NCI-H2081 (cell line): ENCODE measurements at places on chromosomes 16 and 17.
A peak's percentile ranks its signal among the peaks of the same experiment; 100 is the strongest.

DNA sequence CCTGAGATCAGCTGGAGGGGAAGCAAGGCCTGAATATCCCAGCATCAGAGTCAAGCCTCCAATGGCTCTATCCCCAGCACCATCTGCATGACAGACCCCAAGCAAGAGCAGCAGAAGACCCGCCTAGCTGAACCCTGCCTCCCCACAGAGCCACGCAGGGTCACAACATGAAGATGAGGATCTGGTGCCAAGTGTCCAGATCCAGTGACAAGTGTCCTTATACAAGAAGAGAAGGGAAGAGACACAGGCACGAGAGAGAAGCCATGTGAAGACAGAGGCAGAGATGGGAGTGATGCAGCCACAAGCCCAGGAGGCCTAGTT lies 28.9 kb downstream of the TNFRSF13B start:
- no peak for DNase-seq

DNA sequence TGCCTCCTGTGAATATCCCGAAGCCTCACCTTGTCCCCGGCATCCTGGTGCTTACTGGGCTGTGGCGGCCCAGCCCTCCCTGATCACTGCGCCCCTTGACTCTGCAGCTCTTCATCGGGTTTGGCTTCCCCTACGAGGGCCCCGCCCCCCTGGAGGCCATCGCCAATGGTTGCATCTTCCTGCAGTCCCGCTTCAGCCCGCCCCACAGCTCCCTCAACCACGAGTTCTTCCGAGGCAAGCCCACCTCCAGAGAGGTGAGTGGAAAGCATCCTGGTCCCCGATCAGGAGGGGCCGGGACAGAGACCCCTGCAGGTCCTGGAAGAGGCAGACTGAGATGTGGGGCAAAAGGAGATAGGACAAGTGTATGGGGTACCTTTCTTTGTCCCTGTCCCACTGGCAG lies 72.1 kb downstream of the MGAT5B start:
- no peak for DNase-seq

GRCh38 chr17:61974115-61974514 lies 46.3 kb upstream of the INTS2 start:
- DNase-seq: no peak

GRCh38 chr17:40936437-40936971 lies 942 bp downstream of the KRT23 start:
- DNase-seq: no peak

- DNase-seq: no peak
Measured at GRCh38 chr16:72751076-72751475, 296.9 kb downstream of the ZFHX3 start.

DNA sequence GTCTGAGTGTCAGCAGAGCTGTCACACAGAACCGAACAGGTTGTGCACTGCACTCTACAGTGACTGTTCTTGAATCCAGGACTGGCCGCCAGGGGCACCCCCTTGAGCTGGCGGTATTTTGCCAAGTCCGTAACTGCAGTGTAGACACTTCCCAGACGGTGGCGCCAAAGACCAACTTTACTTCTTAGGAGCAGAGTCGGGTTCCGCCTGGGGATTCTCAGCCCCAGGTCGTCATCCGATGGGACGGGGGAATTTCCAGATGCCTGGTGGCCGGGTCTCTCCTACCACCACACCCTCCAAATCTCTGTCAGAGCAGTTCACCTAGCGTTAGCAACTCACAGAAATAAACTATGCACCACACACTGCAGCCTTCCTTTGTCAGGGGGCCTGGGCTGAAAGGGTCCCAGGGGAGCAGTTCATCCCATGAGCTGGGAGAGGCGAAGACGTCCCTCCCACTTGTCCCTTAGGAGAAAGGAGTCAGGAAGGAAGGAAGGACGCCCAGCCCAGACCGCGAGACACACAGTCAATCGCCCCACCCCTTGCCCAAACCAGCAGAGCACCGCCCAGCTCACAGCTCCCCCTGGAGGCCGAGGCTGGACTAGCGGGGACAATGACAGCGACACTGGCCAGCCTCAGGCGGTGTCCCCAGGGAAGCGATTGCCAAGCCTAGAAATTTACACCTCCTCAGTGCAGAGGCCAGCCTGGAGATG lies 7.4 kb upstream of the RIPOR1 start:
- peak; percentile 85 for DNase-seq

- DNase-seq: peak; percentile 70
Measured at GRCh38 chr17:48555258-48556228, 10.6 kb upstream of the HOXB2 start.

DNA sequence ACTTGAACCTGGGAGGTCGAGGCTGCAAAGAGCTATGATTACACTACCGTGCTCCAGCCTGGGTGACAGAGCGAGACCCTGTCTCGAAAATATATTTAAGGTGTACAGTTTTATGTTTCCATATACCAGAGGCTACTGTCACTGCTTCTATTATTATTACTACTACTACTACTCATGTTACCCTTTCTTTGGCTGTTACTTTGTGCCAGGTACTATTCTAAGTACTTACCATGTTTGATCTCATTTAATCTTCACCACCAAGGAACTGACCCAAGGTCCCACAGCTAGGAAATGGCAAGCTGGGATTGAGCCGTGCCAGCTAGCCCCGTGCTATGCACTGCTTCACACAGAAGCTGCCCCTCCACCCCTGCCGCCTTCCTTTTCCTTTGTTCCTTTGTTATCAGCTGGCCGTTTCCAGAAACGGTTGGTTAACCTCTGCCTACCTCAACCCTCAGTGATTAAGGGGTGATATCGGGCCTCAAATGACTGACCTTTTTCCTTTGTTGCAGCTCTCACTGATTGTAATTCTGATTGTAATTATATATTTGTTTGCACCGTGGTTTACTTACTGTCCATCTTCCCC lies 78.4 kb downstream of the ABCC1 start:
- DNase-seq: no peak

- no peak for DNase-seq
Measured at GRCh38 chr17:59278406-59278805, 53.0 kb upstream of the YPEL2 start.

GRCh38 chr16:72837846-72838585 lies 209.9 kb downstream of the ZFHX3 start:
- no peak for DNase-seq

DNA sequence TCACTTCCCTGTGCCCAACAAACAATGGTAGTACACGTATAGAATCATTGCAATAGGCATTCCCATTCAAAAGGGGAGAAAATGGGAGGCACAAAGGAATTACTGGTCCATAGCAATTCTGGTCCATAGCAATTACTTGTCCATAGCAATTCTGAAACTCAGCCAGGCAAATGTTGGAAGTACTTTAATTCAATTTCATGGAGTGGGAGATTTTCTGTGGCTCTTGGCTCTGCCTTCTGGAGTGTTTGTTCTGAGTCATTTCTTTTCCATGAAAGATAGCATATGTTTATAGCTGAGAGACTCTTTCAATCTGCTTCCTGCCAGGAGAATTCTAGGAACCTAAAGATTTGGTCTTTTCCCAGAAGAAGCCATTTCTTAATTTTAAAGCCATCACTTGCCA lies 182.8 kb upstream of the ELAC2 start:
- no peak for DNase-seq

GRCh38 chr17:67403065-67403464 lies 26.0 kb downstream of the PITPNC1 start:
- no peak for DNase-seq

DNA sequence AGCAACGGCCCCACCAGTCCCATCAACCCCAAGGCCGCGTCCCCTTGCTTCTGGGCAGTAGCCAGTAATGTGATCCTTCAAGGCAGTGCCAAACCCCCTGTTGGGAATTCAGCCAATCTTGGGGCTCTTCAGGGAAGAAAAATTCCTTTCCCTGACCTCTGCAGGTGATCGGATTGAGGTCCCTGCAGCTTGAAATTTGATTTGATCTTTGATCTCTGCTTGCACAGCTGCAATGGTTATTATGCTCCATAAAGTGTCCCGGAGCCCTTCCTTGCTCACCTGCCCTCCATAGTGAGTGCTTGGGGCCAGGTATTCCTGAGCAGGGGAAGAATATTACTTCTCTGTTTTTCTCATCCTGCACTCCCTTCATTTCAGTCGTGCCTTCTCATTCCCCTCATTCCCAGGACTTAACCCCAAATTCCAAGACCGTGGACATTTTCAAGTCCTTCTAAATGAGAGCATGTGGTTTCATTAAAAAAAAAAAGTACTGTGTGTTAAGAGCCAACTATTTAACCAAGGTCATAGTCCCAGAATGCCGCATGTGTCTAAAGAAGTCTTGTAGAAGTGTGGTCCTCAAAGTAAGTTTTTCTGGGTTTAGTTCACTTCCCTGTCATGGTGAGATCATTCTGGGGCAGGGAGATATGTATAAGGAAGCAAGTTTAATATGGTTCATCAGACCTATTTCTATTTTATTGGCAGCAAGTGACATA lies 56.3 kb downstream of the SOX9 start:
- DNase-seq: no peak

DNA sequence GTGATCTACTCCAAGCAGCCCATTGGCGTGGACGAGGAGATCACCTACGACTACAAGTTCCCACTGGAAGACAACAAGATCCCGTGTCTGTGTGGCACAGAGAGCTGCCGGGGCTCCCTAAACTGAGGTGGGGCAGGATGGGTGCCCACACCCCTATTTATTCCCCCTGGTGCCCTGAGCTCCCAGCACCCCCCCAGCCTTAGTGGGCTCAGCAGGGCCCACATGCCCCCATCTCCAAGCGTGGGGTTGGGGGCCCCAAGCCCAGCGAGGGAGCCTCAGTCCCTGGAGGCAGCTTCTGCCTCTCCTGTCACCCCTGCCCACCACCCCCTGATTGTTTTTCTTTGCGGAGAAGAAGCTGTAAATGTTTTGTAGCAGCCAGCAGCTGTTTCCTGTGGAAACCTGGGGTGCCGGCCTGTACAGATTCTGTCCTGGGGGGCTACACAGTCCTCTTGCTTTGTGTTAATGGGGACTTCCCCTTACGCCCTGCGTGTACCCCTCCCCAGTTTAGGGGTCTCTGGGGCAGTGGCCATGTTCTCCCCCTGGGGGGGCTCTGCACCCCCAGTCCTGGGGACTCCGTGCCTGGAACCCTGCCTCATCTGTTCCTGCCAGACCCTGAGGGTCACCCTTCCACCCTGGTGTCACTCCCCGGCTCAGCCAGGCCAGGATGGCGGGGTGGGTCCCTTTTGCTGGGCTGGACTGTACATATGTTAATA lies 953 bp upstream of the HSD3B7 start:
- no peak for DNase-seq

DNA sequence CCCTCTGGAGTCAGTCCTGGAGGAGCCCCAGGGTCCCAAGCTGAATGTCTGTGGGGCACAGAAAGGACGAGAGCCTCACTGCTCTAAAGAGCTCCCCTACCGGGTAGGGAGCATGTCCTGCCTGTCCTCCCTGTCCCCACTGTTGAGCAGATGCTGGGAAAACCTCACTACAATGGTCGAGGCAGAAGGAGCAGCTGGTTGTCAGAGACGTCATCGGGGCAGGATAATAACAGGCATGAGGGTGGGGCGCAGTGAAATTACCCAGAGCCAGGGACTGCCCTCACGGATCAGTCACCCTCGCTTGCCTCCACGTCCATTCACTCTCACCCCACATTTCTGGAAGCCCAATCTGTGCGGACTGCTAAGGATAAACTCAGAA lies 538 bp downstream of the TM4SF5 start:
- no peak for DNase-seq

- peak; percentile 87 for DNase-seq
Measured at GRCh38 chr16:2980227-2981176, at the start of gene PKMYT1. Gene PKMYT1, minus strand, starts transcription at chr16:2980446. Its CDS starts 789 bp downstream, at chr16:2979657.

DNA sequence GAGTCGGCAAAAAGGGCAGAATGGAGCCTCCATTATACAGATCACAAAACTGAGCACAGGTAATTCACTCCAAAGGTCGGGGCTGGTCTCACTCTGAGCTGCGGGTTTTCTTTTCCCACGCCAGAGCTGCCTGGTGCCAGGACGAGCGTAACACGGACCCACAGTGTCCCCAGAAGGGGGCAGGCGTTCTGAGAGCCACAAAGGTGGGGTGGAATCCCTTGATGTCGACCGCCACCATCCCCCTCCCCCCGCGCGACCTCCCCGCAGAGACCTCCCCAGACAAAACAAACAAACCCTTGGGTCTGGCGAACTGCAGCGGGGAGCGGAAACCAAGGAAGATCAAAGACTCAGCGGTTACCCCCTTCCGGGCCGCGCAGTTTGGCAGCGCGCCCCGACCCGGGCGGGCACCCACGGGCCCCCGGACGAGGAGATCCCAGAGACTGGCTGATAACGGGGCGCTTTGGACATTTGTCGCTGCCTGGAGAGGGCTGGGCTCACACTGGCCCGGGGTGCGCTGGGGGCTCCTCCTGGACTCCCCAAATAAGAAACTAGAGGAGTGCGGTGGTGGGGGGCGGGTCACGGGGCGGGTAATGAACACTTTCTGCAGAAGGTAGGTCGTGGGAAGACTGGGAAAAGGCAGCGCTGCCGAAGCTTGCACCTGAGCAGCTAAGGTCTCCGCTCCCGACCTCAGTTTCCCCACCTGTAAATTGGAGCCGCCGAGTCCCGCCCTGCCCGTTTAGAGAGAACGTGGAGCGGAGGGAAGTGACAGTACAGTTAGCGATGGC lies 664 bp upstream of the NKD1 start:
- peak; percentile 3 for DNase-seq

GRCh38 chr17:28982131-28982793 lies 23.6 kb downstream of the SEZ6 start:
- DNase-seq: no peak

- DNase-seq: no peak
Measured at GRCh38 chr17:17982801-17983200, 10.1 kb downstream of the DRC3 start.

DNA sequence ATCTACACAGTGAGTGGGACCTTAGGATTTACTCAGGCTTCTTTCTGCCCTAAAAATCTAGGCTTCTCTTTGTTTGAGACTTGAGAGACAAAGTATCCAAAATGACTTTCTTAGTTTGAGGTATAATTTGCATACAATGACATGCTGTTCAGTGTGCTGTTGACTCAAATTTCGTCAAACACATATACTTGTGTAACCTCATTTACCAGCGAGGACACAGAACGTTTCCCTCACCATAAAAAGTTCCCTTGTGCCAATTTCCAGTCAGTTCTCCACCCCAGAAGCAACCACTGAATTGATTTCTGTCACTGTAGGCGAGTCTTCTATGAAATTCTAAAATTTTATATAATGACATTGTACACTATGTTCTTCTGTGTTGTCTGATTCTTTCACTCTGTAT lies 68.0 kb upstream of the MAF start:
- no peak for DNase-seq

- no peak for DNase-seq
Measured at GRCh38 chr17:18888766-18889290, 30.9 kb downstream of the PRPSAP2 start.

- no peak for DNase-seq
Measured at GRCh38 chr17:80793421-80793820, 198.2 kb upstream of the CHMP6 start.

- peak; percentile 29 for DNase-seq
Measured at GRCh38 chr16:69188236-69188549, 1.2 kb downstream of the SNTB2 start.

- no peak for DNase-seq
Measured at GRCh38 chr17:15431196-15431595, 36.2 kb downstream of the CDRT4 start.

GRCh38 chr17:77884019-77884418 lies 74.5 kb upstream of the TNRC6C start:
- DNase-seq: no peak

DNA sequence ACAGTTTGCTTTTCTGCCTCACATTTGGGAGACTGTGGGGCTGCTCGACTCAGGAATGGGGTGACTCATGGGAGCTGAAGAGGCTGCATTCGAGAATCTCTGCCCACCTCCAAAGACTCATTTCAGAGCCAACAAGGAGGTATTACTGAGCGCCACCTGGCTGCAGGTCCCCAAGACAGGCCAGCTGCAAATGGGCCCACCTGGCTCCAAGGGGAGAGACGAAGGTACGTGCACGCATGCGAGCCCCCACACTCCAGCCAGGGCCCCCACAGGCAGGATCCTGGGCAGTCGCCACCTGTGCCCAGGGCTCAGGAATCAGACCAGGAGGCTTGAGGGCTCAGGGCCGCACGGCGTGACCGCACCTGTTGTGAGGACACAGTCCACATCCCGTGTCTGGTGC lies 6.0 kb downstream of the HAGHL start:
- DNase-seq: no peak
